Hypothalamus (tissue), 51 donors: ENCODE measurements at places on chromosomes 11 and 22.

- DNase-seq = no peak
Observed at GRCh38 chr11:93393386-93393785, 62.8 kb downstream of the DEUP1 start.

DNA sequence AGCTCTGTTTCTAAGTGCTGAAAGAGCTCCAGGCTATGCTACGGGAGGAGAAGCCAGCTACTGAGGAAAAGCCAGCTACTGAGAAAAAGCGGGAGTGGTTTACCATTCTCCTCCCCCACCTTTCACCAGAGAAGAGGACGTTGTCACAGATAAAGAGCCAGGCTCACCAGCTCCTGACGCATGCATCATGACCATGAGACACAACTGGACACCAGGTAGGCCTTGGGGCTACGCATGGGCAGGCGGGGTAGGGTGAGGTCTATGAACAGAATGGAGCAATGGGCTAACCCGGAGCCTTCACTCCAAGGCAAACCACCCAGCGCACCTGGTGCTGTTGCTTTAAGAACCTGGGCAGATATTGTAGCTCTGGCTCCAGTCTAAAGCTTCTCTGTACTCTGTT, 1.1 kb downstream of the IL18BP start:
- DNase-seq = no peak

GRCh38 chr11:64104632-64105031, 61.3 kb downstream of the MACROD1 start:
- DNase-seq = no peak

DNA sequence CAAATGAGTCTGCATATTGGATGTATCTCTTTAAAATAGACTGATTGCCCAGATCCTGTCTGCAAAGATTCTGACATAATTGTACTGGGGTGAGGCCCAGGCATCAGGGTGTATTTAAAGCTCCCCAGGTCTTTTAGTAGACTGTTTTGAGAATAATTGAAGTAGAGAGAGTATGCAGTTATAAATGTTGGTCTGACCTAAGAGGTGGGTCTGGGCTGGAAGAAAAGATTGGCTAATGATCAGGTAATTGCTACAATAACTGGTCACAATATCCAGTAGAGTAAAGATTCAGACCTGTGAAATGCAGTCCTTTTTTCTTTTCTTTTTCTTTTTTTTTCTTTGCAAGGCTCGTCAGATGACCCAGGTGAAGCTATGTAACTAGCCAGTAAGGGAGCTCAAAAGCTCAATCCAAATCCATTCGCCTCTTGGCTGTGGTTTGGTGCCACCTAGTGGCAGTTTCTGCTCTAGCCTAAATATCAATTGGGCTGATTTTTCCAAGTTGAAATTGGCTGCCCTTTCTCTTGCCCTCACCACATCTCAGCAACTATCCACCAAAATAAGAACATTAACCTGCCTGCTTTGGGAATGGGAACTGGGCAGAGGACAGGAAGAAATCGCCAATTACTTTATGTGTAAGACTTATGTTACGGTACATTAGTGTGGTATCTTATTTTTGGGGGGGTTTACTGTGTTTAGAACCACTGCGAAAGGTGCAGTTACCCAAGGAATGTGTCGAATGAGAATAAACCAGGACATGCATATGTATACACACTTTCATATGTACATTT, 45.9 kb downstream of the ZNF143 start:
- no peak for DNase-seq

DNA sequence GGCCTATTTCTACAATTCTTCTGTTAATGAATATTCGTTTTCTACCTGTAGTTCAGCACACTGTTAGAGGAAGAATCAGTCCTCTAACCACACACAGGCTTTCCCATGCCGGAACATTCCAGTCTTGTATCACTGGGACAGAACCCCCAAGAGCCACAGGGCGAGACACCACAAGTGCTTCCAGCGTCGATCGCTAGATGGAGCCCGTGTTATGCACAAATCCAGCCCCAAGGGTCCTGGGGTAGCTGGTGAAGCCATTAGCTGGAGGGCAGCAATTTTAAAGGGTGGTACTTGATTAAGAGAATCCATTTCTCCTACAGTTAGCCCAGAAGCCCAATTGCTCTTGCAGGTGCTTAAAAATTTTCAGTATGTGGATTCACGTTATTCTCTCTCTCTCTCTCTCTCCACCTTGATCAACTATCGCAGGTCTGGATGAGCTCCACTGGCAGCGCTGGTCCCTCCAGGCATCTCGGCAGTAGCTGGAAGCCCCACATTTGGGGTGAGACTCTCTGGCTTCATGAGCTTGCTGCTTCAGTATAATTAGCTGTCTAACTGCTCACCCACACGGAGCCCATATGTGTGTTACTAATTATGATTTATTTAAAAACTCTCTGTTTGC, 148.2 kb upstream of the SNX19 start:
- peak; percentile 3 for DNase-seq

GRCh38 chr11:1041936-1042608, 5.6 kb upstream of the MUC6 start:
- no peak for DNase-seq

DNA sequence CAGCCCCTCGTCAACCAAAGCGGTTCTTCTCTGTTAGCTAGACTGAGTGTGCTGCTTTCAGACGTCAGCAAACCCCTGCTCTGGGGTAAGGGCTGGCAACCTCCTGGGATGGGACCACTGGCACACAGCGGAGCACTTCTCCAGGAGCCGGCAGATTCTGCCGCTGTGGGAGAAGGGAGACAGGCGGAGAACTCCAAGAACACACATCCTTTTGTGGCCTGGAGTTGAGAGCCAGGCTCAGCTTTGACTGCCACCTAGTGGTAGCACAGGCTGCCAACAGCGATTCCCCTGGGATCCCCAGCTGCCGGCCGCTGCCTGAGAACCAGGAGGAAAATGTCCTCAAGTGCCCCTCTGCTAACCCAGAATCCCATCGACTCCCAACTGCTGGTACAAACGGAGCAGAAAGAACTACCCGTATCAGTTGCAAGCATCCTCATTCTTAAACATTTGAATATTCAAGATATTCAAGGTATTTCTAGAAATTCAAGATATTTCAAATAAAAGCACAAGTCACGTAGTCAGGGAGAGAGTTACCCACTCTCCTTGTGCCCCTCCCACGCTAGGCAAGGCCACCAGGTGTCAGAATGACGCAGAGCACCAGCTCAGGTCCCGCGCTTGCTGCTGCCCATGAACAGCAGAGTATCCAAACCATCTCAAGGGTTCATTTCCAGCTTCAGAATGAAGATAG, 4.9 kb downstream of the LTO1 start:
- peak; percentile 82 for DNase-seq

DNA sequence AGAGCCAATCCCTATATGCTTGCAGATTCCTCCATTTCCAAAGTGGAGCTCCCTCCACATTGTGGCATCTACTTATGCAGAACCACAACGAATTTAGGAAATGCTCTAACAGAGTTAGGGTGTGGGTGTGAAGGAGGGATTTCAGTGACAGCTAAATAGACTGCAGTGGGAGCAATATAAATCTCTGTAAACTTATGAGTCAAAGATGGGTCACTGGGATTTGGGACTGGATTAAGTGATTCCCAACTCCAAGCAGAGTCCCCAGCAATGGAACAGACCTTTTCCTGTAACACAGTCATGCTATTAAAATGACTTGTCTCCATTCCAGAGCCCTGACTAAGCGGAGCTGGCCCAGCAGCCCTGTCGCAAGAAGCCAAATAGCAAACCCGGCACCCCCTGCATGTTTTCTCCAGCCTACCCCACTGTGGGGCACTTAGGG, 36.6 kb downstream of the RPL27A start:
- DNase-seq = no peak

GRCh38 chr11:2537896-2538724, 93.3 kb downstream of the KCNQ1 start:
- DNase-seq = no peak

- DNase-seq = no peak
Observed at GRCh38 chr11:13236626-13237025, 41.0 kb upstream of the BMAL1 start.
